ENCODE measurements at places on chromosomes 3 and 15.

DNA sequence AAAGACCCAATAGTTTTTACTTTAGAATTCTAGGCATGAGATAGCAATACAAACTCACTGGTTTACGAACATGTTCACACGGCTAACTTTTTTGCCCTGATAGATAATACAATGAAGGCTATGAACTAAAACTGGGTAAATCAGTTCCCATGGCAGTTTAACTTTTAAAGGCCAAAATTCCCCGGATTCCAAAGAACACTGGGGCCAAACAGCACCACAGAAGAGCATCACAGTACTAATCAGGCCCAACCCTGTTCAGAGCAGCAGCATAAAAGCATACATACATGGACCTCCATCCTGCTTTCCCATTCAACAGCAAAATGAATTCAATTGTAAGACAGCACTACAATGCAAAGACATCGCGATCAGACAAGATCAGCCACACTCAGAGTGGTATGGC lies 540.3 kb upstream of the CCDC54 start:
- DNase-seq, result no peak

DNA sequence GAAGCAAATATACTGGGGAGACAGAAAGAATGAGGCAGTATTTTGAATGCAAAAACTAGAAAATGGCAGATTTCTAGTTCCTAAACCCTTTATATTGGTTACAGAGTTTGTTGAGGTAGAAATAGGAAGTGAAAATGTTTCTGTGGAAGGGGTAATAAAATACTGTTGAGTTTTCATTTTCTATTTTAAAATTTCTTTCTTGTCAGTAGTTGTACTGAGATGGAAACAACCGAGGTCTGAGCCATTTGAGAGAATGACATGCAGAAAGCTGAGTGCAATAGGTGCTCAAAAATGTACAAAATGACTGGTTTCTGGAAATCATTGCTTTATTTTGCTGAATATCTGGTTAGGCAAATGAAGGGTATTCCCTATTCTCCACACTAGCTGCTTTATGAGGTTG lies 361.4 kb downstream of the CHL1 start:
- DNase-seq, result no peak

DNA sequence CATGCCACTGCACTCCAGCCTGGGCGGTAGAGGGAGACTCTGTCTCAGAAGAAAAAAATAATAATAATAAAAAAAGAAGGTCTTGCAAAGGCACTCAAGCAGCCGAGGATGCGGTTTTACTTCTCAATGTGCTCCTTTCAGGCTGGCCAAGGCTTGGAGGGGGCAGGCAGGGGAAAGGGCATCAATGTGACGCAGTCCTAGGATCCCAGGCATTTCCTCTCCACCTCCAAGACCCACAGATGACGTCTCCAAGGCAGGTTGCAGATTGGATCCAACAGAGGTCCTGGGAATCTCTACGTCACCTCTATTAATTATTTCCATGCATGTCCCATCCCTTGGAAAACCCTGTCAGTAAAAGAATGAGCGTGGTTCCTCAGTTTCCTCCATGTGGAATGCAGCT lies 56.2 kb downstream of the FAM43A start:
- no peak for DNase-seq

DNA sequence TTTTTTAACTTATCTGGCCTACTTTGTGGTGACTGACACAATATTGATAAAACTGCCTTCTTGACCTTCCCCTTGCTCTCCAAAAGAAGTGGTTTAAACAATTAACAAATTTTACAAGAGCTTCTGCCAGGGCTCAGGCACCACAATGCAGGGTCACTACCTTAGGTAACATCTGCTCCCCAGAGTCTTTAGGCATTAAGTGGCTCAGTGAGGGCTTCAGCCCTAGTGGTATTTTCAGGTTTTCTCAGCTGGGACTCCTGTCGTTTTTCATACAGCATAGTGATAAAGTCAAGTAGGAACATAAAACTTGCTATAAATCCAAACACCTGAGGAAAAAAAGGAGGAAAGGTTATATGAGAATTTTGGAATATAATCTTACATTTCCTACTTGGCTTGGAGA lies 18.9 kb downstream of the CMTM6 start:
- no peak for DNase-seq

DNA sequence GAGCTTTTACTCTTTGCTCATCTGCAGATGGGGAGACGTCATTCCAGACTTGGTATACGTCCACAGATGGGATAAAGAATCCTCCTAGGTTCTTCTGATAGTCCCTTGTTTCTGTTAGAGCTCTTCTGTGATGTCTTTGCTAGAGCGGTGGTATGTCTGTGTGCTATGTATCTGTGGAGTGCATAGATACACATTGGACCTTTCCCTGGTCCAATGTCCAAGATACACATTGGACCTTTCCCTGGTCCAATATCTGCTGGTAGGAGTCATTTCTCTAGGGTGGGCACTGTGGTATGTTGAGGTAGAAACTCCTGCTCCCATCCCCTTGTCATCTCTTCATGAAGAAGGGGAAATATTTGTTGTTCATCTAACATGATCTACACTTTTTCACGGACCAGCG lies 47.5 kb upstream of the LPP start:
- no peak for DNase-seq

- no peak for DNase-seq
Measured at GRCh38 chr3:115071601-115072000, 75.5 kb downstream of the ZBTB20 start.

- DNase-seq, result no peak
Measured at GRCh38 chr3:77247817-77248216, 207.9 kb downstream of the ROBO2 start.

DNA sequence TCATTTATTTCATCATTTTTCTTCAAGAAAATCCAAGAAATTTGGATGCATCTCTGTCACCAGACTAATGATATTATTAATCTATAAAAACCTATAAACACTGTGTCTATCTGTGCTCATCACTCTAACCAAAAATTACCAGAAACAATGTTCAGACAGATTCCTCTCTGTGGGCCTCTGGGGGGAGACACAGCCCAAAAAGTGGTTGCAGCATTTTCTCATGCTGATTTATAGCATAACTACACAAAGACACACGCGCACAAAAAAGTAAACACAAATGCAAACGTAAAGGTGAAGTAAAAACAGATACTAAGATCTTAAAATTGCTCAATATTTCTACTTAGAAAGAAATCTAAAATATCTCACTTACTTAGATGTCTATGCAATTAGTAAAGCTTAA lies 976.0 kb downstream of the GBE1 start:
- DNase-seq, result no peak

GRCh38 chr3:103976931-103977339 lies 1389.8 kb upstream of the ALCAM start:
- no peak for DNase-seq

DNA sequence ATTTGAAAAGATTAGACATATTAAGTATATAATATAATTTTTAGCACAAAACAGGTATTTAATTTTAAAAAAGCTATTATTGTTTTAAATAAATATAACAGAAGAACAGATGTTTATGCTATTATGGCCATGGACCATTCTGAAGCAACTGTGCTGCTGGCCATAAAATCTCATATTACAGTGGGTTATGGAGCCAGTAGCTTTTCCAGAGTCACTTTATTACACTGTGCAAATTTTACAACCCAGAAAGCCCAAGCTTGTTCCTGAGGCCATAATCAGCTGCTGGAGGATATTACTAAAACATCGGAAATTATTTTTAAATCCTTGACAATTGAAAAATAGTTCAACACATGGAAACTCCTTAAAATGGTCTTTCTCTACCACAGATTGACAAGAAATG lies 557.3 kb upstream of the KCNMB2 start:
- no peak for DNase-seq

GRCh38 chr3:124424396-124424795 lies 305.9 kb upstream of the UMPS start:
- no peak for DNase-seq

DNA sequence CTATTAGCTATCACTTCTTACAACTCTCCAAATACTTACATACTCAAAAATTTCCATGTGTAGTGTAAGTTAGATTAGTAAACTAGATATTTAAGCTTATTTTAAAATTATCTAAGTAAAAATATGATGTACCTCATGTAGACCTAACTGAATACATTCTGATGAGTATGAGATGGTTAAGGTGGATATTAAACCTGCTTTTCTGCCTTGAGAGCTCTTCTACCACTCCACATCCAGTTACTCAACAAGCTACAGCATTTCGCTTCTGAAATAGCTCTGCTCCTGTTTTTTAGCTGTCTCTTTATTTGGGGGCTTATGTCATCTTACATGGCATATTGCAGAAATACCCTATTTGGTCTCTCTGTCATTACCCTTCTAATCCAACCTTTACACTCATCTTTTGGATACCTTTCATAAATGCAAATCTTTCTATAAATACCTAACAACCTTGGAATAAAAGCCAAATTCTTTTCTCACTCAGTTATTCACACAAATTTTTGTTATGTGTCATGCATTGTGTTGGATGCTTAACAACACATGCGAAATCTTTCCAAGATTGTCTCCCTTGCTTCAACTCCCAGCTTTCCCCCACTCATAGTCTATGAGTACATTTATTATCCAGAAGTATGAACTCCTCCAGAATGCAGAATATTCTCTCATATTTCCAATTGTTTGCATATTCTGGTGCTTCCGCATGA lies 92.0 kb downstream of the ALCAM start:
- no peak for DNase-seq

DNA sequence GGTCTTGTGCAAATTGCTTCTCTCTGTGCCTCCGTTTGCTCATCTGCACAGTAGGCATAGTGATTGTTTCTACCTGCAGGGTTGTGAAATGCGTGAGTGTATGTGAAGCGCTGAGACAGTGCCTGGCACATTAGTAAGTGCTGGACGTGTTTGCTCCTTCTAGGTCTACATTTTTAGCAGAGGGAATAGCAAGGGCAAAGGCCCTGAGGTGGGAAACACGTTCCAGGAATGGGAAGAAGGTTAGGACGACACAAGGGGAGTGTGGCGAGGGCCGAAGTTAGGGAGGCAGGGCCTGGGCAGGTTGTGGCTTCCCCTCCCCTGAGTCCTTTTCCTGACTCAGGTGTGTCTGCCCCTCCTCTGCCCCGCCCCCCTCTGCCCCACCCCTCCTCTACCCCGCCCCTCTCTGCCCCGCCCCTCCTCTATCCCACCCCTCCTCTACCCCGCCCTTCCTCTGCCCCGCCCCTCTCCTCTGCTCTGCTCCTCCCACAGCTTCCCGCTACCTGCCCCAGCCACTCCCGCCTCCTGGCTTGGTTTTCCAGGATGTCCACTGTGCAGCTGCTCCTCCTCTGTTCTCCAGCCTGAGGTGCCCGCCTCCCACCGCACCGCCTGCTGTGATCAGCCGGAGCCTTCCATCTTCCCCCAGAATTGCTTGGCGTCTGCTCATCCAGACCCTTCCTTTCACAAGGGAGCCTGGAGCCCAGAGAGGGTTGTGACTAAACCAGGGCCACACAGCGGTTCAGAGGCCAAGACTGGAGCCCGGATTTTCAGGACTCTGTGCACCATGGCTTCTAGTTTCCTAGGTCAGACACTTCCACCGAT lies 31.1 kb upstream of the SMAD6 start:
- no peak for DNase-seq

DNA sequence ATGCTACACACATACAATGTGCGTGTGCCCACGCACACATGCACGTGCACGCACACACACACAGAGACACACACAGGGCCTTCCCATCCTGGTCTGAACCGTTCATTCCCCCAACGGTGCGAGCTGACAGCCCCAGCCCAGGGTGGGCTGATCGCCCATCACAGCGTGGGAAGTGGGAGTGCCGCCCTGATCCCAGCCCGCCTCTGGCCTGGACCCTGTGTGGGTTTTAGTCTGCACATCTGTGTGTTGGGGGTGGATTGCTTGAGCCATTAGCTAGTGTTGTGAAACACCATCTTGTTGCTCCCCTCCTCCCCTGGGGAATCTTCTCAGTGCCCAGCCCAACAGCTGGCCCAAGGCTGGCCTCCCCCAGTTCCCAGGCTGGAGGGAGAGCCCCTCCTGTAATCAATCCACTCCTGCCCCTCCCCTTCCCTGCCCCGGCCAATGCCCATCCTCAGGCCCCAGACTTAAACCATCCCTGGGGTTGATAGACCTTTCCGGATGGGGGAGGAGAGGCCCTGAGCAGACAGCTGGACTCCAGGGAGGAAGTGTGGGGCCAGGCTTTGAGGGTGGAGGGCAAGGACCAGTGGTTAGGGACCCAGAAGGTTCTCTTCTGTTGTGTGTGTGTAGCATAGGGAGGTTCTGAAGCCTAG lies 8.3 kb downstream of the SEMA3G start:
- DNase-seq, result no peak

DNA sequence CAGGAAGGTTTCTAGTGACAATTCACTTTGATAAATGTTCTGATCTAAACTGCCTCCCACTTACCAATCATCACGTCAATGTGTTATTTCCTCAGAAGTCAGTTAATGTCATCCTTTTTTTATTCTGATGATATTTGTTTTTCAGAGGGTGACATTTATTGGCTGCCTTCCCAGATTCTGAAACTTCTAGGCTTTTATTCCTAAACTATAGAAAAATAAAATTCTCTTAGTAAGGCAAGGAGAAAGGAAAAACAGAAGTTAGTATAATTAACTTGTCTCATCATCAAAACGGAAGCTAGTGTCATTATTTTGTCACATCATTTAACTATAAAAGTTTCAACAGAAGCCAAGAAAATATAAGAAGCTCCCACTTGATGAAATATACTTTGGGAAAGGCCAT lies 100.0 kb upstream of the C3orf80 start:
- no peak for DNase-seq

DNA sequence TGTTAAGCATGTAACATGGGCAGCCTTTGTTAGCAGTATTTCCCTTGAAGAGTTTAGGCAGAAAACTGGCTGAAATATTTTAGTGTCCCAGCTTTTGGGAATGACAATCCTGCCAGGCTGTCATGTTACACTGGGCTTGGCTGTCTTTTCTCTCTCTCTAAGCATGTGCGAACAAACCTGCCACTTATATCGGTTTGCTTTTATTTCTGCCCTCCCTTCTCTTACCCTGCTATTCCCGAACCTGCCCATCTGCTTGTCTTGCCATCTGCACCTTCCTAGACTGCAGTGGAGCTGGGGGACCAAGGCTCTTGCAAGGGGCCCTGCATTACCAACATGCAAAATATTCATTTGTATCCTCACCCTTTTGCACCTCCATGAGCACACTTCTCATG lies 339.6 kb downstream of the EPHB1 start:
- DNase-seq, result peak; percentile 13

DNA sequence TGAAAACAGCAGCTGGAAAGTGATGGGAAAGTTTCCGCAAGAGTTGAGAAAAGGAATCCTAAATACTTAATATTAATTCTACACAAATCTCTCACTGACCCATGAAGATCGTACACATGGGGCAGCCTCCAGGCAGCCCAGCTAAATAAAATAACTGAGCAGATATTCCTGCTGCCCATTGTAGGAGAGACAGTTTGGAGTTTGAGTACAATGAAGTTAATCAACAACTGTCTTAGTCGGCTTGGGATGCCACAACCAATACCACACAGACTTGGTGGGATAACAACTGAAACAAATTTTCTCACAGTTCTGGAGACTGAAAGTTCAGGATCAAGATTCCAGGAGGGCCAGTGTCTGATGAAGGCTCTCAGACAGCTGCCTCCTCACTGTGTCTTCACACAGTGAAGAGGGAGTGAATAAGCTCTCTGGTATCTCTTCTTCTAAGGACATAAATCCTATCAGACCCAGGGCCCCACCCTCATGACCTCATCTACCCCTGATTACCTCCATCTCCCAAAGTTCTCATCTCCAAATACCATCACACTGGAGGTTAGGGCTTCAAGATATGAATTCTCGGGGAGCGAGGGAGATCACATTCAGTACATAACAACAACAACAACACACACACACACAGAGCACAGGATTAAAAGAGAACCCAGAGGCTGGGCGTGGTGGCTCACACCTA lies 9.7 kb downstream of the TRPM7 start:
- DNase-seq, result no peak

GRCh38 chr15:81163961-81164800 lies 30.1 kb downstream of the CFAP161 start:
- no peak for DNase-seq

GRCh38 chr3:65568497-65568896 lies 470.2 kb downstream of the MAGI1 start:
- no peak for DNase-seq

Measured in NCI-H1694 (cell line).